ENCODE measurements at places on chromosomes 7 and 10.

DNA sequence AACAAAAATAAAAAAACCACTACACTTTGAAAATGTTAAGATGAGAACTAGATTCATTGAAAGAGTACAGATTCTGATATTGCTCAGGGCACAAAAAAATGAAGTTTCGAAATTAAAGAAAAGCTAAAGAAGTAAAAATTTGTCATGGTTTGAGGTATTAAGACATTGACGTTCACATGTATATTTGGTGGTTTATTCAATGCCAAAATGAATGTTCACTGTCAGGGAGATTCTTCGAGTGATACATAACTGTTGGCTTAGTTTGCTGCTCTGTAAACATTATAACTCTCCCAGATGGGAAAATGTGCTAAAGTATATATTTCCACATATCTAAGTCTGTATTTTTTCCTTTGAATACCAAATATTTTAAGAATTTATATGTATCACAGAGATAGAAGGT lies 345.0 kb downstream of the SEMA3D start:
- no peak for DNase-seq

- DNase-seq: no peak
Measured at GRCh38 chr7:28986765-28987110, 28.6 kb upstream of the TRIL start.

DNA sequence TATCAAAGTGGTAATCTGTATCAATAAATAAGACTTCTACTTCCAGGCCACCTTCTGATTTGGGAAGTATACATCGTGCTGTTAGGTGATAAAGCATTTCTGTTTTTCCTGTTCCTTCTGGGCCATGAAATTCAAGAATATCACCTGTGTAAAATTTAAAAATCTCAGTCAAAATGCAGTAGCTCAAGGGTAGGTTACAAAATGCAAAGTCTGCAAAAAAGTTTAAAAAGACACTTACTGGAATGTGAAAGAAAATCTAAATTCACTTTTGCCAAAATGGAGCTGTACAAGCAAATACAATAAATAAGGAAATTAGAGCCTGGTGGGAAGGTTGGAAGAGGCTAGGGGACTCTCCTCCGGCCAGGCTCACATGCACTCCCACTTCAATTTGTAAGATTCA lies 26.7 kb downstream of the XRCC2 start:
- no peak for DNase-seq

- no peak for DNase-seq
Measured at GRCh38 chr7:106257752-106258151, 27.0 kb downstream of the NAMPT start.

All from GM12892 (cell line).